ENCODE measurements at places on chromosomes 4 and X. TPM values are rescaled to one million over a fixed set of nuclear protein-coding genes. Genes with fewer than 3 reads are reported as not detected.

DNA sequence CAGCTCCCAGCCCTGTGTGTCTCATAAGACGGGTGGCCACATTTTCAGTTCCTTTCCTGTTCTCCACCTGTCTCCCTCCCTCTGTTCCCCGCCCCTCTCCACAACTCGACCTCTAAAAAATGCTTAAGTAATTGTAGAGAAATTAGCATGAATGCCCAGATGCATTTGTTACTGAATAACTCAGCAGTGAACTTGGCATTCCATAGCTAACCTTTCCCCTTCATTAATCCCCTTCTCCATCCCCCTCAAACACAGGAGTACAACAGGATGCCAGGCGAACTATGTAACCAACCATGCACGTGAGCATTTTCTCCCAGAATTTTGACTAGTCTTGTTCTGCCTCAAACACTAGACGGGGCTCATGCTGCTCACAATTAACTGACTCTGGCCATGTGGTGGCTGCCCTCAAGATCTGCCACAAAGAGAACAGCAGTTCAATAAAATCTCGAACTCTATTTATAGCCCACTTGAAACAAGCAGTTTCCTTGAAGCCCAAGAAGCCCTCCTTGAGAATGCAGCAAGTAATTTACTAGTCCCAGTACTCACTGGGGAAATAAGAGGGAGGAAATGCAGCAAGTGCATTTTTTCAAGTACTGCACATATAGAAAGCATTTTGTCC, 351.2 kb downstream of the ARHGAP24 start:
- DNase-seq, result peak; percentile 51

GRCh38 chrX:49809891-49810632, 19.0 kb upstream of the PAGE4 start:
- DNase-seq, result no peak

DNA sequence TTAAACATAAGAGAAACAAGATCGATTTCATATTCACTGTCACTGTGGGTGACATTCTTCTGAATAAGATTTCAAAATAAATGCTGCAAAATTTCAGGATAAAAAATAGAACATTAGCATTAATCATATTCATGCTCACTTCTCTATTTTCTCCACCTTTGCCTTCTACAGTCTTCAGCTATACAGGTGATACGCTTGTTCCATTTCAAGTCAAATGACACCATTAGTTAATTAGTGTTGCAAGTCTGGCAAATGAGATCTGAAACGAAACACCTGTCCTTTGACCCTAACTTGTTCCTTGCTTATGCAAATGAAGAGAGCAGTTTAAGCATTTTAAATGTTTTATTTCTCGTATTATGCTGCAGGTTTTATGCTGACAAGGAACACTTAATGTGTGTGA, 667.5 kb upstream of the MAGEB2 start:
- DNase-seq, result no peak

DNA sequence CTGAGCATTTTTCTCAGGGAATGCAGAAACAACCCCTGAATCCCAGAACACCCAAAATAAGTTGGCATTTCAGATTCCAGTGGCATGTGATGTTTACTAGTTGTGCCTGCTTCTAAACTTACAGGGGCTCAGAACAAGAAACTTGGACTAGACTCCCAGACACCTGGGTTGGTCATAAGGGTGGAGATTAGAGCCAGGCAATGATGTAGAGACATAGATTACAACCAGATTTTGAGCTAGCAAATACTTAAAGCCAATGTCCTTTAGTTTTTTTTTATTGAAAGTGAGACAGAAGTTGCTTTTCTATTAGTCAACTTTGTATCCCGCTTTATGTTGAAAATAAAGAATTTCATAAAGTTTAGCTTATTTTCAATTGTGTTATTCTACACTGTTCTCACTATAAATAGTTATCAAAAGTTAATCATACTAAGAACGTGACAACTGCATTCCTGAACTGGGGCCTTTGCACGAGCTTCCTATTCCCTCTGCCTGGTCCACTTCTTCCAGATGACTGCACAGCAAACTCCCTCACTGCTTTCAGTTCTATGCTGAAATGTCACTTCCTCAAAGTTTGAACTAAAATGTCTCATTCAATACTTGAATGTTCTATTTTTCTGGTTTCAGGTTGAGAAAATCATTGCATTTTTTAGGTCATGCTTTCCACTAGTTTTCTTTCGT, 224.7 kb upstream of the PPP1R2C start:
- DNase-seq, result no peak

DNA sequence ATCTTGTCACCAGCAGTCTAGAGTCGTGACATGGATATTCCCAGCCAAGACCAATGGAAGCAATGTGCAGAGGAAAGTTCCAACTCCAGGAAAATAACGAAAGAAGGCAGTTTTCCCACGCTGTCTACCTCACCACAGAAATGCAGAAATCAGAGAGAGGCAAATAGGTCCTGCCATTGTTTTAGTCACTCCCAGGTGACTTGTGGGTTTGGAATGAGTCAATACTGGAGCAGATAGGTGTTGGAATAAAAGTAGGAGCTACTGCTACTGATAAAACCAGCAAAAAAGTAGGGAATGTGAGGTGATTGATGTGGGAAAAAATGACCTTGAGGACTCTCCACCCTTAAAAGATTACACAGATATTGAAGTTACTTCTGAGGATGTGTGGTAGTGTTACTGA, 72.8 kb upstream of the RAI2 start:
- no peak for DNase-seq

DNA sequence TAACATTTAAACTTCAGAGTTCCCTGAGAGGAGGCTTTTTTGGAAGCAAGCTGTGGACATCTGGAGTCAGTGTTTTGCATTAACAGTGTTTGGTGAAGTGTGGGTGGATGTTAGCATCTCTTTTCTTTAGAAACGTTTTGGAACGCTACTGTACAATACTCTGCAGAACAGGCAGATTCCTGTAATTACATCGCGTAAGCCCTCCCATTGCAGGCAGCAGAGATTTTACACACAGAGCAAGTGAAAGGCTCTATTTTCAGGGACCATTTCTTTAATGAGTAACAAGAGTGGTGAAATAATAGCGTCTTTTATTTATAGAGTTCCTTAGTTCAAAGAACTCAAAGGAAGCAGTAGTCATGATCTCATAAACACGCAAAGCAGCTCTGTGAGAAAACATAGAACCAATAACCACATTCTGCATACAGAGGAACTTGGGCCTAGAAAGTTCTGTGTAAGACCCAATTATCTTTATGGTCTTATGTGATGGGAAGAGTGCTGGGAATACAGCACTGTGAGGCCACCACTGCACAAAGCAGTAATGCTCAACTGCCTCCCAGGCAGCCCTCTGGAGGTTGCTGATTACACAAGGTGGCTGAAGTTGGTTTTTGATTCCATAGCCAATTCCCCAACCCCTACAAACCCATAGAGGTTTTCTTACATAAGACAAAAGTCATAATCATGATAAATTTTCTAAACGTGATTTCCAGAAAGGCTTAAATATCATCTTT, 298.7 kb upstream of the EPHA5 start:
- no peak for DNase-seq

GRCh38 chrX:44908153-44908552, 35.2 kb downstream of the KDM6A start:
- DNase-seq, result peak; percentile 48

- DNase-seq, result no peak
These were observed 84.0 kb upstream of the QRFPR start for GRCh38 chr4:121464854-121465253.

- no peak for DNase-seq
These were observed 26.4 kb downstream of the DOK7 start for GRCh38 chr4:3489451-3489962.

DNA sequence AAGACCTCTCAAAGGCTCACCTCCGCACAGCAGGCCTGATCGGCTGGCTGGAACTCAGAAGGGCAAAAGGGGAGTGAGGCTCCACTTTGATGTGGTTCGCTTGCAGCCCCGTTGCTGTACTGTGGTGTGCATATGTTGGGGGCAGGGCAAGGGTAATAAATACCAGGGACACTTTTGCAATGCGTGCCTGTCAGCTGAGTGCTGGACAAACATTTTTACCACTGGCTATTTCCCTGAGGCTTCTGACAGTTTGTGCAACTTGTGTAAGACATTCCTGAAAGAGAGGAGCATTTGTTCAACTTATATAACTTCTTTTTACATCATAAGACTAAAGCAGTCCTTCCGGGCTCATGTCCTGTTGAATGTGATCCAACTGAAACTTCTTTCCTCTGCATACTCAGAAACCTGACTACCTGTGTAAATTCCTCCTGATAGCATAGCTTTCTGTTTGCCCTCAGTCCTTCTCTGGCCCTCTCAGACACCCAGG, 82.3 kb downstream of the SPRY1 start:
- DNase-seq, result peak; percentile 56

DNA sequence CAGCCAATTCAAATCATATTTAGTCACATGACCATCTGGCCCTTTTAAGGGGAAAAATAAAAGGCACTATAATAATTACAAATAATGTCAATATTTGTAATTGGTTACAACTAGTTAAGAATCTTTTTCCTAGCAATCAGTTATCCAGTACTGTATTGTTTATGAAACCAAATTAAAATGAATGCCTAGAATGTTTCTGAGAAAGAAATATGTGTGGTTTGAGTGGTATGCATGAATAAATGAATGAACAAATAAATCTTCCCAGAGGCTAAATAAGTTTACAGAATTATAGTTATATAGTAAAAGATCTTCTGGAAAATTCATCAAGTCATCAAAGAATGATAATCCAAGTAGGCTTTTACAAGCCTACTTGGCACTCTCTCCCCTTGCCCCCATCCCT, 55.8 kb upstream of the F8A3 start:
- no peak for DNase-seq

DNA sequence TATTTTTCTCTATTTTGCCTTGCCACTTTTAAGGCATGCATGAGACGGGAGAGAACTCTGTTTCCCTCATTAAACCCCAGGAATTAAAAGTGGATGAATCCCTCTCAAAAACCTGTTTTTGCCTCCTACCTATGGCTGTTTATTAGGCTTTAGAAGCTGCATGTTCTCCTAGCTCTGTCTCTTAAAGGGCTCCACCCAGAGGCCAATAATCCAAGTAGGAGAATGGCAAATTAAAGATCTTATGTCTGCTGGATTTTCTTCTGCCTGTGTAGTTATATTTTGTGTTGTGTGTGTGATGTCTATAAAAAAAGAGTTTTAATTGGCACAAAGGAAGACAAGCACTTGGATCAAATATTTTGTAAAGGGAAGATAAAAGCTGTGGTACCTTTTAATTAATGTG, 32.4 kb downstream of the MAGEC1 start:
- DNase-seq, result peak; percentile 25

GRCh38 chr4:180380733-180381132, 1862.5 kb upstream of the TENM3 start:
- DNase-seq, result peak; percentile 83

DNA sequence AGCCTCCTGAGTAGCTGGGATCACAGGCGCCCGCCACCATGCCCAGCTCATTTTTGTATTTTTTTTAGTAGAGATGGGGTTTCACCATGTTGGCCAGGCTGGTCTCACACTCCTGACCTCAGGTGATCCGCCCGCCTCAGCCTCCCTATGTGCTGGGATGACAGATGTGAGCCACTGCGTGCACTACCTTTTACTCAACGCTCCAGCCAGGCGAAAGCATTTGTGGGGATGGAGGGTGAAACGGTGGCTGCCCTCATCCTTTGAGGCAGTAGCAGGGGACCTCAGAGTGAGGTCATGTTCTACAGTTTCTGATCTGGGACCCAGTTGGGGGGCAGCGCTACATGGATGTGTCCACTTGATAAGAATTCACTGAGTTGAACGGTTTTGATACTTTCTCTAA, 65.8 kb upstream of the GPR78 start:
- no peak for DNase-seq

GRCh38 chrX:68691921-68692320, 44.5 kb downstream of the STARD8 start:
- no peak for DNase-seq

- DNase-seq, result no peak
These were observed 2.5 kb downstream of the FAM50A start for GRCh38 chrX:154446430-154446829.

DNA sequence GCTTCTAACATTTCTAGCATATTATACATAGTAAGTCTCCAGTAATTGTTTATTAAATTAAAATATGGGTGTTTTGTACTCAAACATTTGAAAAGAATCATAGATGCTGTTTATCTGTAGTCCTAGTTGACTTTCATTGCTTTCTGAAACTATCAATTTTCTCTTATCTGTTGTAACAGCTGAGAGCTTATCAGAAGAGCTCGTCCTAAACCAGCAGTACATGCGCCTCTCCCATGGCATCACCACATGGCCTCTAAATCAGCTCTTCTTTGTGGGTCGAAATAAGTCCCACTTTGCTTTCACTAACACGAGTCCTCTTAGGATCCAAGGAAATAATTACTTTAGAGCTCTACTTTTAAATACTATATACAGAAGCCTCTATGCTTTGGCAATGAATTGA, 55.1 kb downstream of the PPP3CA start:
- no peak for DNase-seq

DNA sequence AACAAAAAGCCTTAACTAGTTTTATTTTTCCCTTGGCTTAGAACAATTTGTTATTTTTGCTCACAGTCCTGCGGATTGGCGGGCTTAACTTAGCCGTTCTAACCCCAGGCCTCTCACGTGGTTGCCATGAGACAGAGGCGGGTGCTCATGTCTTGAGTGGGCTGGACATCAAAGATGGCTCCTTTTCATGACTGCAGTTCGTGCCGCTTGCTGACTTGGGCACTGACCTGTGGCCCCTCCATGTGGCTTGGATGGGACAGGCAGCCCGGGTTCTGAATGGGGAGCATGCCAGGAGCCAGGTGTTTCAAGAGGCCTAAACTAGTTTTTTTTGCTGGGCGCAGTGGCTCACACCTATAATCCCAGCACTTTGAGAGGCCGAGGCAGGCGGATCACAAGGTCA, 40.7 kb downstream of the CDS1 start:
- no peak for DNase-seq

- no peak for DNase-seq
These were observed 152.3 kb downstream of the AMELX start for GRCh38 chrX:11445540-11445939.

DNA sequence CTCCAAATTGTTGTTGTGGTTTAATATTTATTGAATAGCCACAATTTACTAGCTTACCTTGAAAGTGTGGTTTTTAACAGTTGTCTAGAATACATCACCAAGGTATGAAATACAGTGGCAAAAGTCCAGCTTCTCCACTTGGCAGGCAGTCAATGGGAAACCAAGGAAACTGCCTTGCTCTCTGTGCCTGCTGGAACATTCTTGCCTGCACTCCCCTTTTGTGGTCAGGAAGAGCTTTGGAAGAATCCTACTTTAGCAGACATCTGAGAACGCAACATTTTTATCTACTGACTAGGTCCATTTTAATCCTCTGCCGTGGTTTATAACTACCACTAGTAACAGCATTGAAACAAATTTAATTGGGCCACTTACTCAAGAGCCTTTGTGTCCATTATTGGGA, 64.5 kb downstream of the TENM3 start:
- peak; percentile 100 for DNase-seq

The PPP1R2C gene
- not detected for total RNA-seq

The IL21 gene
- not detected for total RNA-seq

The TEX13B gene
- not detected for total RNA-seq

The GAGE12J gene
- total RNA-seq, result not detected

The OPHN1 gene
- total RNA-seq, result 8.3 TPM

The PHEX gene
- total RNA-seq, result 1.7 TPM

The MPP1 gene
- total RNA-seq, result 19.0 TPM

The DCAF4L1 gene
- total RNA-seq, result 0.17 TPM

All from fibroblast of lung (primary cell).